Ureter (tissue), 1 donor: ENCODE measurements at places on chromosomes 4 and X. TPM values are rescaled to one million over a fixed set of nuclear protein-coding genes. Genes with fewer than 3 reads are reported as not detected.

MAOB gene
- total RNA-seq, result 28.2 TPM

JCHAIN gene
- 374 TPM for total RNA-seq

TAF7L gene
- 0.18 TPM for total RNA-seq

NEIL3 gene
- not detected for total RNA-seq

CENPI gene
- 2.3 TPM for total RNA-seq

FGFBP2 gene
- not detected for total RNA-seq

GPR119 gene
- not detected for total RNA-seq

LIMCH1 gene
- 95.9 TPM for total RNA-seq

- DNase-seq, result no peak
Observed at GRCh38 chr4:107757283-107757682, 37.2 kb upstream of the PAPSS1 start.

DNA sequence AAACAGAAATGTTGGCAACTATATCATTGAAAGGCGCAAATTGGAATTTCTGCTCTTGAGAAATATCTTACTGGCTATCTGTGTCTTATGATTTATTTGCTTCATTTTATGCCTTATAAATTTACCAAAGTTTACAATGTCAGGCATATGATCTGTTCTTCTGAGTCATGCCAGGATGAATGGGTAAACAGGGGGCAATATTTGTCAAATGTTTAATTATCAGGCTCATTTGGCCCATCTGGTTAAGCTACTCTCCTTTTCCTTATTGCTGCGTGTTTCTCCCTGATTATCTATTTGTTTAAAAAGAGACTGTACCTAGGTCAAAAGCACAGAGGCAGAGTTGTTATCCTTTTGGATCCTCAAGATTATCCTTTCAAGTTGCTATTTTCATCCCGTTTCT, 903.8 kb upstream of the PCDH10 start:
- DNase-seq, result no peak

DNA sequence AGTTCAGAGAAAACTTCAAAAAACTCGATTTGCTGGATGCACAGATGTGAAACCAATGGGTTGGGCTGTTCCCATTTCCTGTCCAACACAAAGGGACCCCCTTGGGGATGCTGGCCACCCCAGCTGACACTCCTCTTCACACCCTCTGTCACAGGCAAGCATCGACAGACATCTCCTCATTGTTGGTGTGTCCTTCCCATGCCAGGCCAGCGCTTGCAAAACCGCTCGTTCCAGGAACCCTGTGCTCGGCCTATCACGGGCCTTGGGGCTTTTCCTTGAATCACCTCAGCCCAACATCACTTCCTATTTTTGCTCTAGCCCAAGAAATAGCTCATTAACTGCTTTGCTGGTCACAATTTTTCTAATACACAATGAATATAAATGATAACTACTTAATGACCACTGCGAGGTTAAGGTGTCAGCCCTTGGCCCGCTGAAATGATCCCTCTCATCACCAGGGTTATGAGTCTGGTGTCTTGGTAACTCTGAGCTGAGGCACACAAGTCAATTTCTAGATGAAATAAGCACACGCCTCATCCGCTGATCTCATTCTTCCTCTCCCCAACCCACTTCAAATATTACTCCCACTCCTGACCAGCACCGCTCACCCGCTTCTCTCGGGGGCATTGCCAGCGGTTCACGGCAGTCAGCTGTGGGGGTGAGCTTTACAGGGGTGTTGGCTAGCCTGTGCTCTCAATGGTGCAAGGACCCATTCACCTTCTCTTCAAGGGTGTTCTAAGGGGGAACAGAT, 32.3 kb downstream of the BCOR start:
- no peak for DNase-seq

- no peak for DNase-seq
Observed at GRCh38 chr4:15695240-15695699, 7.6 kb upstream of the BST1 start.

DNA sequence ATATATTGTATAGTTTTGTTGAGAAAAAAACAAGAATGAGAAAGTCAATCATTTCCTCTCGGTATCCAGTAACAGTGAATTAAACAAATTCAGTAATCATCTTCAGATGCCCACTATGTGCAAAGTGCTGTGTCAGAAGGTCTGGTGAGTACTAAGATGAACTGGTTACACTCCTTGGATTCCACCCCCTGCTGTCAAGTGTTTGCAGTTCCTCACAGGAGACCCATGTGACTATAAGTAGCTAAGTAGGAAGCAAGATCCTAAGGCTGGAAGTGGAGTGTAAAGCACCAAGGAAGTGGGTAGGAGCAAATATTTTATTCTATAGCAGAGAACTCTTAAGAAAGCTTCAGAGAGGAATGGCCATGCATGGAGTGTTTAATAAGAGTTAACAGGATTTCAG, 73.6 kb downstream of the SNX25 start:
- no peak for DNase-seq

GRCh38 chrX:41667631-41668030, 21.1 kb upstream of the GPR34 start:
- no peak for DNase-seq

DNA sequence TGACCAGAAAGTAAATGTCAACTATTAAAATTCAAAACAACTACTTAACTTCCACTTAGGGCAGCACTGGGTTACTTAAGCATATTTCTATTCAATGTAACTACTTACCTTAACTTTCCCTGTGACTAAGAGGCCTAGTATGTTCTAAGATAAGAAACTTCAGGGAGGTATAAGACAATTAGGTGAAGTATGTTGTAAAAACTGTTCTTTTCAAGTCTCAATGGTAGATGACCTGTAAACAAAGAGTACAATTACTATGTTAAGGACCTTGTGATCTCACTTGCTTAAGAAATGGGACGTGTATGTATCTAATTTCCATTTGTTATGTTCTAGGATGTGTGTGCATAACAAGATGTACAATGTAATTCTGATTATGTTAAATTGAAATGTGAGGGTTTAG, 960.5 kb downstream of the CCSER1 start:
- DNase-seq, result no peak

- no peak for DNase-seq
Observed at GRCh38 chr4:114577386-114577785, 21.2 kb upstream of the UGT8 start.

GRCh38 chr4:15855804-15856475, 77.8 kb downstream of the CD38 start:
- DNase-seq, result no peak

- DNase-seq, result no peak
Observed at GRCh38 chr4:101989551-101989950, 199.0 kb downstream of the BANK1 start.

GRCh38 chr4:107631560-107631959, 88.5 kb downstream of the PAPSS1 start:
- DNase-seq, result peak; percentile 48

DNA sequence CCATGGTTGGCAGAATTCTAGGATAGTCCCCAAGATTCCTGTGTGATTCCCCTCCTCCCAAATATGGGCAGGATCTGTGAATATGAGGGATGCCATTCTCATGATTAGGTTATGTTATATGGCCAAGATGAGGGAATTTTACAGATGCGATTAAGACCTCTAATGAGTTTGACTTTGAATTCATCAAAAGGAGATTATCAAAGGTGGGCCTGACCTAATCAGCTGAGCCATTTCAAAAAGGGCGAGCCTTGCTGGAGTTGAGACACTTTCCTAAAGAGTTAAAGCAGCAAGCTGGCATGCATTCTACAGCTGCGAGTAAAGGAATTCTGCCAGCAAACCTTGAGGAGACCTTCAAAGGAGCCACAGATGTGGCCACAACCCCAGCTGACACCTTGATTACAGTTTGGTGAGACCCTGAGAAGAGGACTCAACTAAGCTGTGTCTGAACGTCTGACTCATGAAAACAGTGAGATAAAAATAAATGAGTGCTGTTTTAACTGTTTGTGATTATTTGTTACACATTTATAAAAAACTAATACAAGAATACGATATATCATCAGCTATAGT, 31.7 kb upstream of the TMPRSS11D start:
- DNase-seq, result no peak

- DNase-seq, result no peak
Observed at GRCh38 chr4:125316791-125317524, 2.2 kb downstream of the FAT4 start.

DNA sequence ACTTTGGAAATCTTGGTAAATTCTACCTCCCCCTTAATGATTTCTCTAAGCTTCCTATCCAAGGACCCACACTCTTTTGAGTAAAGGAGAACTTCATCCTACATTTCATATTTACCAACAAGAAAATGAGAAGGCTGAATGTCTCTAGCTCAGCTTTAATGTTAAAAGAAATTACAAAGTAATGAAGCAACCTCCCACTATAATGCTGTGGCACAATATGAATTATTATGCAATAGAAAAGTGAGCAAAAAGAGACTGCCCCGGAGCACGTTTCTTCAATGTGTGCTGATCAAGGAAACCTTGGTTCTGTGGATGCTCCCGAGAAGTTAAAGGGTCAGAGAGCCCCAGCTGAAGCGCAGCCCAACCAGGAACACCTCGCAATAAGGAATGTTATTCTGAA, 9.1 kb upstream of the TBC1D1 start:
- DNase-seq, result no peak

GRCh38 chr4:121227341-121227792, 63.2 kb upstream of the TNIP3 start:
- DNase-seq, result no peak

- no peak for DNase-seq
Observed at GRCh38 chr4:56658528-56658927, 22.6 kb downstream of the HOPX start.
